ENCODE measurements at places on chromosomes 13 and 19.

- DNase-seq: no peak
Observed at GRCh38 chr13:62450759-62451158, 1035.1 kb upstream of the PCDH20 start.

GRCh38 chr13:71115301-71115700 lies 751.7 kb downstream of the DACH1 start:
- DNase-seq: no peak

DNA sequence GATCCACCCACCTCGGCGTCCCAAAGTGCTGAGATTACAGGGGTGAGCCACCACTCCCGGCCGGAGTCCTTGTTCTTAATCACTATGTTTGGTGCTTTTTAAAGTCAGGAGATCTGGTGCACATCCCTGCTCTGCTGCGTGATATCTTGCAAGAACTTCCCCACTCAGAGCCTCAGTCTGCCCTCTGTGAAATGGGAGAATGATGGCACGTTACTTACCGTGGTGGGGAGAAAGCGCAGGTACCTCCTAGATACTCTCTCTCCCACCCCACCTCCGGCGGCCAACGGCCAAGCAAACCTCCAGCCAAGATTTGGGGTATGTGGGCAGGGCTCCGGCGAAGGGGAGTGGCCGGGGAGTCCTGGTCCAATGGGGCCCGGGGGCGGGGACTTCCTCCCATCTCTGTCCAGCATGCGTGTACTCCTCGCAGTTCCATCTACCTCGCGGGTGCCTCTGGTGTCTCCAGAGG lies at the start of gene RYR1:
RYR1 (plus strand) TSS at position 424 of the 466 bp plus-strand sequence. CDS start 139 bp downstream, outside the sequence.
- DNase-seq: no peak

- DNase-seq: no peak
Observed at GRCh38 chr13:75927183-75927669, 291.1 kb downstream of the LMO7 start.

- DNase-seq: no peak
Observed at GRCh38 chr13:99215184-99215830, 14.7 kb downstream of the UBAC2 start.

GRCh38 chr13:89733829-89734228 lies 1613.7 kb upstream of the MIR17HG start:
- no peak for DNase-seq

- peak; percentile 56 for DNase-seq
Observed at GRCh38 chr19:56295531-56296455, 18.8 kb downstream of the ZSCAN5A start.

GRCh38 chr13:79194727-79195126 lies 211.3 kb downstream of the RBM26 start:
- DNase-seq: no peak

DNA sequence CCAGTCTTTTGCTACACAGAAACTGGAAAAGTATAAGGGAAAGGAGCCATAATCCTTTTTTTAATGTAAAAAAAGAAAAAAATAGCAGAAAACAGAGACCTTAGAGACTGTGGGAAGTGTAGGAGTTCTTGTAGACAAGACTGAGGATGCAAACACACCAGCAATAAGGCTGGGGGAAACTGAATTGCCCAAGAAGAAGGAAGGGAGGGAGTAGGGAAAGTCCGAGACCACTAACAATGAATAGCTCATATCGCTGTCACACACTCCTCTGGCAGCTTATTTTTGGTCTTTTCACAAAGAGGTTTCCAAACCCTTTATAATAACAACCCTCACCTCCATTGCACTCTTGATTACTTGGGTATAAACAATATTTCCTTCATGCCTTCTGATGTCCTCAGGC lies 952.0 kb downstream of the SLITRK5 start:
- no peak for DNase-seq

DNA sequence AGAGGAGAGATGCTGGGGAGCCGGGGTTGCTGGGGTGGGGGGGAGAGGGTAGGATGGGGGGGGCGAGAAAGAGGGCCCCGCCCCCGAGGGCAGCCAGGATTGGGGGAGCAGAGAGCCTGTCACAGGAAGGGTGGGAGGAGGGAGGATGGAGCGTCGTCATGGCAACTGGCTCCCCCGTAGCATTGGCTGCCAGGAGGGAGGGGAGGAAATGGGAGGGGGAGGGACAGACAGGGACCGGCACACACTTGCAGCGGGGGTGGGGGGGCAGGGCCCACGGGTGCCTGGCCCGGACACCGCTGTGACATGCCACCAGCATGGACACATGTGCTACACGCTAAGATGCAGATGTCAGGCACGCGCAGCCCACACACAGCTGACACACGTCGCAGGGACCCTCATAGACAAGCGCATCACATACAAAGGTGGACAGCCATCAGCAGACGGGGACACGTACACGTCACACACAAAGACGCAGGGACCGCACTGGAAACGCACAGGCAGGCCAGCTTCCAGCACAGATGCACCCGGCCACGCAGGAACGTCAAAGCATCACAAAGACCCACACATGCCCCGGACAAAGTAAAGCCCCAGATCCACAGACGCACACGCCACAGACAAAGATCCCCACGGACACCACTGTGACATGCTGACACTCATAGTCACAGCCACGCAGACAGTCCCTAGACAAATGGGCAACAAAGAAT lies at the start of gene LMTK3:
LMTK3 (minus strand) TSS at position 36 of the 704 bp plus-strand sequence. CDS start 259 bp downstream, outside the sequence.
- no peak for DNase-seq

- no peak for DNase-seq
Observed at GRCh38 chr13:27141746-27142145, 29.9 kb downstream of the USP12 start.

DNA sequence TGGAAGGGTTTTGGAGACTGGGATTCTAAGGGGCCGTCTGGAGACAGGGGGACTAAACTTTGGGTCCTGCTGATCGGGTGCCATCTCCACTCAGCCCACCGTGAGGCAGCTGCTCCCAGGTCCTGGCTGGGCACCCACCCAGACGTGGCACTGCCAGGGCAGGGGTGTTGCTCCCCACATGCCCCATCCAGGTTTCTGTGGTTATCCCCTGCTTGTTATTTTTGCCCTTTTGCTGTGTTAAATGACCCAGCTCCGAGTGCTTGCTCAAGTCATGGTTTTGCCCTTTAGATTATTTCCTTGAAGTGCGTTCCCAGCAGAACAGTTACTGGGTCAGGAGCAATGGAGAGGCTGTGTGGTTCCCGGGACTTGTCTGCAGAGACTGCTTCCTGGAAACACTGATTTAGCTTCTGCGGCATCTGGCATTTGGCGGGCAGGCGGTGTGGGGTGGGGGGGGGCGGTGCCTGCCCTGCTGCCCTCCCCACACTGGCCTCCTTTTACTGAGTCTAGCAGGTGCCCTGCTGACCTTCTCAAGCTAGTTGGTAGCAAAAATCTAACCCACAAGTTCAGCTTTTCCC lies 1.9 kb downstream of the RAB11B start:
- DNase-seq: no peak

GRCh38 chr19:15538774-15539173 lies 30.4 kb downstream of the CYP4F22 start:
- no peak for DNase-seq

DNA sequence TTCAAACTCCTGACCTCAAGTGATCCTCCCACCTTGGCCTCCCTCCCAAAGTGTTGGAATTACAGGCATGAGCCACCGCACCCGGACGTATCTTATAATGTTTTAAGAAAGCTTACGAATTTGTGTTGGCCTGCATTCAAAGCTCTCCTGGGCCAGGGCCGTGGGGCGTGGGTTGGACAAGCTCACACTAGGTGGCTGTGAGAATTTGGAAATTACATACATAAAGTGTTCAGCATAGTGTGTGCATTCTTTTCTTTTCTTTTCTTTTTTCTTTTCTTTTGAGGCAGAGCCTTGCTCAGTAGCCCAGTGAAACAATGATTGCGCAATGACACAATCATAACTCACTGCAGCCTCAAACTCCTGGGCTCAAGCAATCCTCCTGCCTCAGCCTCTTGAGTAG lies 2.6 kb downstream of the ZSWIM4 start:
- DNase-seq: no peak

GRCh38 chr13:72805676-72806346 lies 23.9 kb downstream of the PIBF1 start:
- no peak for DNase-seq

GRCh38 chr13:64180756-64181155 lies 2765.1 kb upstream of the PCDH20 start:
- DNase-seq: no peak

- DNase-seq: no peak
Observed at GRCh38 chr13:93305886-93306285, 79.3 kb downstream of the GPC6 start.

All from keratinocyte (primary cell).